Stimulated activated memory B cell treated with anti-CD40 and anti-IgM and Interleukin-4, amounts not matched to agents 10 μg/mL and 1 μg/mL and 100 μg/mL, for 72 hours (primary cell): ENCODE measurements at places on chromosomes 5 and 9.
A peak's percentile ranks its signal among the peaks of the same experiment; 100 is the strongest.

GRCh38 chr5:134245101-134245604 lies 19.3 kb upstream of the PPP2CA start:
- no peak for ATAC-seq
- no peak overlapping the region for H3K27ac ChIP-seq
- no peaks in the 10 kb centered on the region for H3K36me3 ChIP-seq
- no peaks in the 10 kb centered on the region for H3K27me3 ChIP-seq

DNA sequence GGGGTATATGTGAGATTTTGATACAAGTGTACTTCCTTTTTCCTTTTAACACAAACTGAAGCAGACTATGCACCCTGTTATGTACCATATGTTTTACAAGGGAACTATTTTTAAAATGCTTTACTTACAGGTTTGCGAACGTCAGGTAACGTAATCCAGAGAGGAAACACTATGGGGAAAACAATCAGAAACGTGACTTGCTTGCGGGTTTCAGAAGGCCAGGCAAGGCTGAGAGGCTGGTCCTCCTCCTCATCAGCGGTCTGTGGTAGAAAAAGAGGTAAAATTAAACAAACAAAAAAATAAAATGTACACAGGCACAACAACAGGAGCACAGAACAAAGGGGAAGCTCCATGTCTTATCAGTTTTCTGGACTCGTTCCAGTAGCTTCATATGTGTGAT lies 141.2 kb downstream of the ACER2 start:
- H3K4me1 ChIP-seq, result peaks cover 8% of the 10 kb centered on the region
- H3K36me3 ChIP-seq, result peaks cover 9% of the 10 kb centered on the region
- no peak overlapping the region for H3K4me3 ChIP-seq
- no peak overlapping the region for H3K27ac ChIP-seq
- H3K27me3 ChIP-seq, result no peaks in the 10 kb centered on the region

DNA sequence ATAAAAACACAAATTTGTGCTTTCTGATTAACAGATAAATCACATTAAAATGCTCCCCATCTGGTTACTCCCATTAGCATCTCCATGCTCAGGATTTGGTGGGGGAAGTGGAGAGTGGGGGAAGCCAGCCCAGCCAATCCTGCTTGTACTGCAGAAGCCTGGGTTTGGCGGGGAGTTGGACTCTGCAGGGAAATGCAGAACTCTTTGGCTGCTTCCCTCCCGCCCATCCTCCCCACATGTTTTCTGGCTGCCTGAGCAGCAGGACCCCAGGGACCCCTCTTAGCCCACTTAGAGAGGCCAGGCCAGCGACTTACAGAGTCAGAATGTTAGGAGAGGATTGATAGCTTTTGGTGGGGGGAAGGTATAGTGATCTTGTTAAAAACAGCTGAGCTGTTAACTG lies 59.5 kb upstream of the FOXI1 start:
- H3K4me1 ChIP-seq, result no peaks in the 10 kb centered on the region
- no peak overlapping the region for H3K4me3 ChIP-seq
- H3K27me3 ChIP-seq, result no peaks in the 10 kb centered on the region
- no peak for ATAC-seq
- H3K27ac ChIP-seq, result peak overlapping the region; percentile 21

DNA sequence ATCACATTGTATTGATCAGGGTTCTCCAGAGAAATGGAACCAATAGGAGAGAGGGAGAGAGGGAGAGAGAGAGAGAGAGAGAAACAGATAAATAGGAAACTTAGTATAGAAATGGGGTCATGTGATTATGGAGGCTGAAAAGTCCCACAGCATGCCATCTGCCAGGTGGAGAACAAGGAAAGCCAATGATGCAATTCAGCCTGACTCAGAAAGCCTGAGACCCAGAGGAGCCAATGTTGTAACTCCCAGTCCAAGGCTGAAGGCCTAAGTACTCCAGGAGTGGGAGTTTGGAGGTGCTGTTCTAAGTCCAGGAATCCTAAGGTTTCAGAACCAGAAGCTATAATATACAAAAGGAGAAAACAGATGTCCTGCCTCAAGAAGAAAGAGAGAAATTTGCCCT lies 48.4 kb upstream of the ISOC1 start:
- H3K27me3 ChIP-seq, result peaks cover 11% of the 10 kb centered on the region
- H3K4me3 ChIP-seq, result no peak overlapping the region
- H3K27ac ChIP-seq, result no peak overlapping the region
- H3K4me1 ChIP-seq, result no peaks in the 10 kb centered on the region

- no peak for ATAC-seq
- no peaks in the 10 kb centered on the region for H3K27me3 ChIP-seq
- no peak overlapping the region for H3K27ac ChIP-seq
- no peak overlapping the region for H3K4me3 ChIP-seq
These were observed 115.7 kb downstream of the NFIB start for GRCh38 chr9:14198047-14198840.

DNA sequence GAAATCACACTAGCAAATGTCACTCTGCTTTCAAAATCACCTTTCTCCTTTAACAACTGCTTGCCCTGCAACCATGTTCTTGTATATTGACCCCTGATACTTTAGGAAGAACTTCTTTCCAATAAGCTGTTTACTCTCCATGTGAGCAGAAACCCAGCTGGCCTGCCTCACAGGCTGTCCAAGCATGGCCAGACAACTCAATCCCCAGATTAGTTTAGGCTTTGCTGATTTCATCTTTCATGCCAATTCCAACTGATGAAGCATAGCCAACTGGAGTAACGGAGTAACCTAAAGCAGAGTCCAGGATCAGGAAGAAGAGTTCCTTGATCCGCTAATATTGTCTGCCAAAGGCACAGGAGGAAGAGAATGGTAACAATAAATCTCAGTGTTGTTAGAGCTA lies 56.7 kb upstream of the HTR1A start:
- no peak overlapping the region for H3K4me3 ChIP-seq
- no peaks in the 10 kb centered on the region for H3K4me1 ChIP-seq
- H3K27me3 ChIP-seq, result no peaks in the 10 kb centered on the region
- no peak overlapping the region for H3K27ac ChIP-seq
- no peak for ATAC-seq

DNA sequence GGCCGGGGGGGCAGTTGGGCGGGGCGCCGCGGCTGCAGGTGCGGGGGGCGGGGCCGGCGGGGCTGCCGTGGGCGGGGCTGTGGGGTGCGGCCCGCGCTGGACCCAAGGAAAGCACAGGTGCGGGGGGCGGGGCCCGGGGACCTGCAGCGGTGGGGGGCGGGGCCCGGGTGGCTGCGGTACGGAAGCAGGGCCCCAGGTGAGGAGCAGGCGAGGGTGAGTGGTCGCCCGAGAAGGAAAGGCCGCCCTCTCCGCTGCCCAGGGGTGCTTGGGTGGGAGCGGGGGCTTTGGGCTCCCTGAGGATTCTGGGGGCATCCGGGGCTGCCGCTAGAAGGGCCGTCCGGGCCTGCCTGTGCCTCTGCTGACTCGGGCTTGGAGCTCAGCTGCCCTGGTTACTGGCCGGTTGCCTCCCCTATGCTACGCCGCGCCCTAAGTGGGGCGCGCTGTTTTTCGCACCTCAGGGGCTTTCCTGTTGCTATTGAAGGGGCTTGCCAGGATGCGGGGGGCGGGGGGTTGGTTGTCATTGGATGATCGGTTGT lies 767 bp downstream of the RALGPS1 start:
- peaks cover 19% of the 10 kb centered on the region for H3K4me1 ChIP-seq
- ATAC-seq, result peak; percentile 59
- peaks cover 8% of the 10 kb centered on the region for H3K36me3 ChIP-seq
- H3K27ac ChIP-seq, result no peak overlapping the region

DNA sequence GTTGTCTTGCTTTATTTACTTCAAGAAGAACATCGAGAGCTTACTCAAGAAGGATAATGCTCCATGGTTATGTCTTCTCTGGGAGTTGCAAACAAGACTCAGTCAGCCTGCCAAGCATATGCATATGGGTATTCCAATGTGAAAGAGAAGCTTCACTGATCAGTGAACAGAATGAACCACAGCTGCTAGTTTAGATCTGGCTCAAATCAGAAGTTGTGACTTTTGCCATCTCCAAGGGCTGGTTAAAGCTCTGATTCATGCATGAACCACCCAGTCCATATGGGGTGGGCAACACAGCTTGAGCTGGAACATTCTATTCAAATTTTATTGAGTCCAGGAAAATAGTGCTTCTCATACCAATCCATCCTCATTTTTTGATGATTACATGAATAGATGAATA lies 50.0 kb downstream of the ATPSCKMT start:
- ATAC-seq, result no peak
- no peak overlapping the region for H3K27ac ChIP-seq
- no peaks in the 10 kb centered on the region for H3K4me1 ChIP-seq
- H3K27me3 ChIP-seq, result no peaks in the 10 kb centered on the region
- no peak overlapping the region for H3K4me3 ChIP-seq

DNA sequence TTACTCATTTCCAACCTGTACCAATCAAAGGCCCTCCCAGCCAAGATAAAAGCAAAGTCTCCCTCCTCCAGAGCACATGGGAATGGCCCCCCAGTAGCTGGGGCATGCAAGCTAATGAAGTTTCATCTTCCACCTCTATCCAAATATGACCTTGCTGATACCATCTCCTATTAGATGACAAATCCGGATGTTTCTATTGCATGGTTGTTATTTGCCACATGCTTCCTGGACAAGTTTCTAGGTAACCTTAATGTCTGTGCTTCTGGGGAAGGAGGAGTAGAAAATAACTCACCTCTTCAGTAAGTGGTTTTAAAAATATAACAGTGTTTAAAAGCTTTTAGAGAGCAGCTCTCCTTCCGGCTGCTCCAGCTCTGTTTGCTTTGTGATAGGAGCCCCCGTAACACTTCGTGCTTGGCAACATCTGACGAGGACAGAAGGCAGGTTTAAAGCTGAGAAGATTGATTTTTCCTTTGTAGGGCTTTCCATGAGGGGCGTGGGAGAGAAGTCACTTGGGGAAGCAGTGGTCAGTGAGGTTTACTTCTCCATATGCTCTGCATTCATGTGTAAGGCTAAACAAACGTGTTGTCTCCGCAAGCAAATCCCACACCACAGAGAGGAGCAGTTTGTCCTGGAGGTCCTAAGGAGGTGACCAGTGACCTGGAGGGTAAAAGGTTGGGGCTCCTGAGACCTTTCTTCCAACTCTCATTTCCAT lies 40.3 kb upstream of the GLRX start:
- no peaks in the 10 kb centered on the region for H3K36me3 ChIP-seq
- peak overlapping the region; percentile 60 for H3K27ac ChIP-seq
- H3K4me1 ChIP-seq, result peaks cover 49% of the 10 kb centered on the region
- no peak for ATAC-seq

DNA sequence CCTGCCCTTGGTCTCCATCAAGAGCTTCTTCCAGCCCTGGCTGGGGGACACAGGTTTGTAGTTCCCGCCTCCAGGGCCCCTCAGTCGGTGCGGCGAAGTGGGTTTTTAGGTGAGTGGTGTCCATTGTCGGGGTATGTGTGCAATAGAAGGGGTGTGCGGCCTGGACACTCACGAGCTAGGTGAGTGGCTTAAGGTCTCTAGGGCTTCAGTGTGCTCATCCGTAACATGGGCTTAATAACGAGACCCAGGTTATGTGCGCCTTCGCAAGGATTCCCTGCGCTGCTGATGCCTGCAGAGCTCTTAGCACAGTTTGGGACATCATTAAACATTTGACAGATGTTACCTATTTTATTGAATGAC lies 656 bp downstream of the CEP78 start:
- H3K27me3 ChIP-seq, result no peaks in the 10 kb centered on the region
- H3K4me3 ChIP-seq, result peak overlapping the region; percentile 96
- no peak for ATAC-seq

GRCh38 chr5:150575745-150576448 lies 64.6 kb upstream of the SYNPO start:
- H3K27me3 ChIP-seq, result peaks cover 8% of the 10 kb centered on the region
- no peak for ATAC-seq
- no peak overlapping the region for H3K4me3 ChIP-seq

DNA sequence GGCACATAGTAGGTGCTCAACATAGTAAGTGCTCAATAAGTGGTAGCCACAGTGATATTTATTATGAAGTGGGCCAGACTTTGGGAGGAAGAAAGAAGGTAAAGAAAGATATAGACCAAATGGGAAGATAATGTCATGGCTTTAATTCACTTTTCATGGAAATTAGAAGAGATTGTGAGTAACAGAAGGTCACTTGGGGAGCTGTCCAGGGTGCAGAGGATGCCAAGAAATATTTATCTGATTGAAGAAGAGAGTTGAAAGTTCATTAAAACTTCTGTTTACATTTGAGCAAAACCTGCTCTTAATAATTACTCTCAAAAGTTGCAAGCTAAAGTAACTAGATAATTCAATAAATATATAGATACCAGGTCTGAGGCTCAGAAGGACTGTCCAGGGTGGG lies 28.3 kb upstream of the IL33 start:
- no peak for ATAC-seq
- no peak overlapping the region for H3K4me3 ChIP-seq
- no peak overlapping the region for H3K27ac ChIP-seq
- H3K27me3 ChIP-seq, result peaks cover 48% of the 10 kb centered on the region

- H3K4me1 ChIP-seq, result no peaks in the 10 kb centered on the region
- H3K36me3 ChIP-seq, result peaks cover 37% of the 10 kb centered on the region
- no peak for ATAC-seq
These were observed 25.8 kb downstream of the DDX46 start for GRCh38 chr5:134784241-134784920.

DNA sequence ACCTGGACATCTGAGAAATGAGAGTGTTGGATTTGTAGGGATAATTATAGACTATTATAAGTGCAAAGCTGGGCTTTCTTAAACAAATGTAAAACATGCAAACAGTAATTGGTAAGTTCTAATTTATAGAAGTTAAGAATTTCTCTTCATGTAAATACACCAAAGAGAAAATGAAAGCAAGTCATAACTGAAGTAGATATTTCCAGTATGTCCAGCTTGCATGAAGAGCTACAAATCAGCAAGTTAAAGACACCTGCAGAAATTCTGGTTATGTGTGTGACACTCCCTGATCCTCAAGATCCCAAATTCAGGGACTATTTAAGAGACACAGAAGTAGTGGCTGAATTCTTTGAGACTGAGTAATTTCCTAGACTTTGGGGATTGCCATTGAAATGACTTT lies 308.9 kb downstream of the TLE4 start:
- peaks cover 74% of the 10 kb centered on the region for H3K4me1 ChIP-seq
- H3K27me3 ChIP-seq, result no peaks in the 10 kb centered on the region
- peak overlapping the region; percentile 57 for H3K4me3 ChIP-seq
- no peaks in the 10 kb centered on the region for H3K36me3 ChIP-seq

DNA sequence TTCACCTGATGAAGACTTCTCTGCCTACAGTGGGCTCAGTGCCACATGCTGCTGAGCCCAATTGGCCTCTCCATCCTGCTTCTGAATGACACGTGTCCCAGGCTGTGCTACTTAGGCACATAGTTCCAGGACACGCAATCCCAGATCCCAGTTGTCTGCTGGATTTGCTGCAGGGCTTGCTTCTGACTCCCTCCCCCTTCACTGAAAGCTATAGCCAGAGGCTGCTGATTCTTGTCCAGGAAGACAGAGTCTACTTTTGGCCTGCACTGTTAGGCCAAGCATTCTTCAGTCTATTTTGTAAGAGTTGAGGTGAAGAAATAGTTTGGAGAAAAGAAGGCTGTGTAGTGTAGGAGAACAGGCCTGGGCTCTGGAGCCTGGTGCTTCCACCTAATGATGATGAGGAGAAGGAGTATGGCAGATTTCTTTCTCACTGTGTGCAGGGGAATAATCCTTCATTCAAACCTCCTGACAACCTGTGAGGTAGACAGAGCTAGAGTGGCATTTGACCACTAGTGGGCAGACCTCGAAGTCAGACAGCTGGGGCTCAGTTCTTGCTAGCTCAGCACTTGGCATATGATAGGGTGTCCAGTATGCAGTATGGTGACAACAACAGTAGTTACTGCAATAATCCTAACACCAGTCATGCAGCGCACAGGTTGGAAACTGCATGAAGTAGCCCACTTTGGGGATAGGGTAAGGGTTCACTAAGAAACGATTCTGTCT lies 19.5 kb upstream of the ASPN start:
- H3K36me3 ChIP-seq, result no peaks in the 10 kb centered on the region
- no peaks in the 10 kb centered on the region for H3K4me1 ChIP-seq
- no peaks in the 10 kb centered on the region for H3K27me3 ChIP-seq
